ENCODE measurements at places on chromosomes 13 and 19.

- DNase-seq, result no peak
Observed at GRCh38 chr13:112690283-112690929, 568 bp downstream of the ATP11A start.

DNA sequence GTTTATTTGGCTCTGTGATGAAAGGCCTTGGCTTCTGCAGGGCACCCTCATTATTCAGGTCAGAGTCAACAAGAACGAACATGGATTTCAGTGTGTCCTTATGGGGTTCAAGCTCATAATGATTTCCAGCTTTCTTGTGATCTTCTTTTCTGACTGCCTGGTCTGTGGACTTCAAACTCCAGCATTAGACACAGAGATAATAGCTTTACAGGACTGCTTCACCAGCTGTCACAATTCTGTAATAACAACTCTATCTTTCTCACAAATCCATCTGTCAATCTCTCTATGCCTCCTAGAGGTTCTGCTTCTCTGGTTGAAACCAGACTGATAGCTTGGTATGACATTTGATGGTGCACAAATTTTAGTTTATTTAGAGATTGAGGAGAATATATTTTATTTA, 13.1 kb upstream of the SLITRK6 start:
- DNase-seq, result no peak

DNA sequence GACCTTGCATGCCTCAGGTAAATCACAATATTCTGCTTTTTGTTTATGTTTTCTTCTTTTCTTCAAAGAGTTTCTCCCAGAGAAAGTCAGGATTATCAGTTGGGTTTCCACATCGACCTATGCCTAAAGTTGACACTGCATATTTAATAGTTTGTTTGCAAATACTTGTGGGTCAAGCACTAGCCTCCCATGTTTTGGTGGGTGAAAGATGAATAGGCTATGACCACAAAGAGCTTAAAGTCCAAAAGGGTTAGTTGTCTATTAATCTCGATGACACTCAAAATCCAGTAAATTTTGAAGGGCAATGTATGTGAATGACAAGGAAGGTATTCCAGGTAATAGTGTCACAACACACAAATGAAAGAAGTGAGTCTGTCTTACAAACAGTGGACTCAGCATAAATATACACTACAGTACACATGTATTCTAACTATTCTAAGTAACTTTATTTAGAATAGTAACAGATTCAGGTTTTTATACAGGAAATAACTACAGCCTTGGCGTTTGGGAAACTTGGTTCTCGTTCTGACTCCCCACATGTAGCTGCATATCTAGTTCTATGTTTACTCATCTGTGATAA, 667.1 kb downstream of the PCDH17 start:
- no peak for DNase-seq

GRCh38 chr13:53182724-53183123, 154.1 kb downstream of the OLFM4 start:
- DNase-seq, result no peak

GRCh38 chr19:43811837-43812236, 9.6 kb upstream of the LYPD5 start:
- no peak for DNase-seq

DNA sequence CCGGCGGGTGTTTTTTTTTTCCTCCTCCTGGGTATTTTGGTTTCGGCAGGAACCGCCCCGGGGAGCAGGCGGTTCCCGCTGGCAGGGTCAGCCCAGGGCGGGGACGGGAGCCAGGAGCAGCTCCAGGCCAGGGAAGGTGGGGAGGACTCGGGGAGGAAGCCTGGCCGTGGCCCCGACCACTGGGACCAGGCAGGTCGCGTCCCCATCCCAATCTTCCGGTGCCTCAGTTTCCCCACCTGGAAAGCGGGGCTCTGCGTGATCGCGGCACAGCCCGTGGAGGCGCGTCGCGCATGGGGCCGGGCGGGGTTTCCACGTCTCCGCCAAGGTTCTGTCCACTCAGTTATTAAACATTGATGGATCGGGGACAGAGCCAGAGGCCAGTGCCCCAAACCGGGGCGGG, 34.8 kb downstream of the IL12RB1 start:
- no peak for DNase-seq

Measured in NCI-H2081 (cell line).